WERI-Rb-1 (cell line): ENCODE measurements at places on chromosomes 5 and 9.
A peak's percentile ranks its signal among the peaks of the same experiment; 100 is the strongest.

- DNase-seq: no peak
These were observed 43.3 kb downstream of the VAV2 start for GRCh38 chr9:133948561-133949485.

GRCh38 chr5:159097784-159098602 is 1.7 kb downstream of the EBF1 start:
- no peak for DNase-seq

- no peak for DNase-seq
These were observed 25.2 kb downstream of the LNPEP start for GRCh38 chr5:96961053-96961452.

- DNase-seq: no peak
These were observed 6.2 kb downstream of the CCDC125 start for GRCh38 chr5:69326365-69326764.

GRCh38 chr9:38435521-38435920 is 11.3 kb upstream of the IGFBPL1 start:
- no peak for DNase-seq

DNA sequence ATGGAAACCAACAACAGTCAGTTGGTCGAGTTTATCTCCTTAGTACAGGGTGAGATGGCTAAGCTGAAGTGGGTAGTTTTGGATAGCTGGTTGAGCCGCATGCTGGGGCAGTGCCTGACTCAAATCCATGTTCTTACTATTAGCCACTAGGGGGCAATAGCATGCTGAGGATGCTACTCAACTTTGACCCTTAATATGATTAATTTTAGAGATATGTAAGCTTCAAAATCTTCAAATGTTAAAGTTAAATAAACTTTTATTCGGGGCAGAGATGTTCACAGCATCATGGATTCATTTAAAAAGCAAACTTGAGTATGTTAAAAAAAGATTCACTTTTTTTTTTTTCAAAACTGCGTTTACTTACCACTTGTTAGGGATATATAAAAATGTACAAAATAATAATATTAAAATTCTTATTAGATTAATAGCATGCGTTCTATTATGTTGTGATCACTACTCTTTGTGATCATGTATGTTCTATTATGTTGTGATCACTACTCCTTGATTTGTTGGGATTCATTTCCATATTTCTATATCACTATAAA is 57.0 kb downstream of the C9orf153 start:
- peak; percentile 15 for DNase-seq

- DNase-seq: no peak
These were observed 51.1 kb downstream of the CCNH start for GRCh38 chr5:87361536-87362213.

- no peak for DNase-seq
These were observed 77.6 kb upstream of the TMC1 start for GRCh38 chr9:72443855-72444254.

- DNase-seq: no peak
These were observed 836.8 kb upstream of the CDH9 start for GRCh38 chr5:27875148-27875547.

DNA sequence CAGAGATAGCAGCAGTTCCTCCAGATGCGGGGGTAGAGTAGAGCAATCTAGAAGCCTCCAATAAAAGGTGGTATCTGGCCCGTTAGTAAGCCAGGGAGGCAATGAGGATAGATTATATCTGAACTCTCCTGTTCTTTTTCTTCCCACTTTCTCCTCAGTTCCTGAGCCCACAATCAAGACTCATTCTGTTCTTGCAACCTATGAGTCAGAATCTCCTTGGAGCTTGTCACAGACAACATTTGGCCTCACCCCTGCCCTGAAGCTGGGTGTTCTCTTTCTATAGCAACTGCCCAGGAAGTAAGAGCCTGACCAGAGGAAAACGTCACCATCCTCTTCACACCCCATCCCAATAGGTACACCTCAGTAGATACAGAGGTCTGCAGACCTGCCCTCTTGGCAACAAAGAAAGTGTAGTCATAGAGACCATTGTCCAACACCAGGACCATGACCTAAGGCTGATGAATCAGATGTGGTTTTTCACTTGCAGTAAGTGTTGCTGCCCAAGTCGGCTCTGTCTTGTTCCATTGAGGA is 76.3 kb upstream of the PCA3 start:
- DNase-seq: no peak

GRCh38 chr9:18536554-18536953 is 62.6 kb downstream of the ADAMTSL1 start:
- DNase-seq: no peak

- DNase-seq: no peak
These were observed 18.2 kb downstream of the GFPT2 start for GRCh38 chr5:180334751-180335613.

- DNase-seq: no peak
These were observed 291.2 kb downstream of the ADAMTS6 start for GRCh38 chr5:65190328-65191053.

GRCh38 chr9:127116957-127117356 is 5.5 kb downstream of the ANGPTL2 start:
- no peak for DNase-seq

DNA sequence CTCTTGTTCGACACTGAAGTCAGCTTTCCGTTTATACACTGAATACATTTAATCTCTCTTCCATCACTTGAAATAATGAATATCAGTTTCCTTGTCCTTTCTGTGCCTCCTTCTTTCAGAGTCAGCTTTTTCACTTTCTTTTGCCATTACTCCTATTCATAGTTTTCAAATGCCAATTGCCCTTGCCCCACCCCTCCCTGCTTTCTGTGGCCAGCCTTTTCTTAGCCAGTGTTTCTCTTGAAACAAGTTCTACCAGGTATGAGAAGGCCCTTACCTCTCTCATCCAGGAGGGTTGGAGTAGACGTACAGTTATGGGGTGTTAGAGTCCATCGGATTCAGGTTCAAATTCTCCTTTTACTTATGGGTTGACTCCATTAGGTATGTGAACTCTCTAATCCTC is 574.7 kb upstream of the SEMA6A start:
- DNase-seq: no peak

- no peak for DNase-seq
These were observed 161.4 kb upstream of the ZNF462 start for GRCh38 chr9:106701611-106702010.

- DNase-seq: no peak
These were observed 200.0 kb downstream of the AUH start for GRCh38 chr9:91161465-91162300.

DNA sequence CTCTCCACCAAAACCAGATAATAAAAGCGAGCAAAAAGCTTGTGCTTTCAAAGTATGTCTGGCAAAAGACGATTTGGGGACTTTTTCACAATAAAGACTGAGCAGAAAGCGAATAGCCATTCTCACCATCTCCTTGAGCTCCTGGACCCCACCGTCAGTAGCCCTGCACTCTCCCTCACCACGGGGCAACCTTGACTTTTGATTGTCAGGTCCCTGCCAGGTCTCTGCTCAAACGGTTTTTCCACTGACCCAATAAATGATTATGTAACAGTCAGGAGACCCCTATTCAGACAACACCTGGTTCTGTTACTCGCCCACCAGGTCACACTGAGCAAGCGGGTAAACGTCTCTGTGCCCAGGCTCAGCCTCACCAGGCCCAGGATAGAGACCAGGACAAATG is 131.3 kb downstream of the MVB12B start:
- no peak for DNase-seq

- no peak for DNase-seq
These were observed 210.1 kb downstream of the GOLPH3 start for GRCh38 chr5:31964007-31964360.

DNA sequence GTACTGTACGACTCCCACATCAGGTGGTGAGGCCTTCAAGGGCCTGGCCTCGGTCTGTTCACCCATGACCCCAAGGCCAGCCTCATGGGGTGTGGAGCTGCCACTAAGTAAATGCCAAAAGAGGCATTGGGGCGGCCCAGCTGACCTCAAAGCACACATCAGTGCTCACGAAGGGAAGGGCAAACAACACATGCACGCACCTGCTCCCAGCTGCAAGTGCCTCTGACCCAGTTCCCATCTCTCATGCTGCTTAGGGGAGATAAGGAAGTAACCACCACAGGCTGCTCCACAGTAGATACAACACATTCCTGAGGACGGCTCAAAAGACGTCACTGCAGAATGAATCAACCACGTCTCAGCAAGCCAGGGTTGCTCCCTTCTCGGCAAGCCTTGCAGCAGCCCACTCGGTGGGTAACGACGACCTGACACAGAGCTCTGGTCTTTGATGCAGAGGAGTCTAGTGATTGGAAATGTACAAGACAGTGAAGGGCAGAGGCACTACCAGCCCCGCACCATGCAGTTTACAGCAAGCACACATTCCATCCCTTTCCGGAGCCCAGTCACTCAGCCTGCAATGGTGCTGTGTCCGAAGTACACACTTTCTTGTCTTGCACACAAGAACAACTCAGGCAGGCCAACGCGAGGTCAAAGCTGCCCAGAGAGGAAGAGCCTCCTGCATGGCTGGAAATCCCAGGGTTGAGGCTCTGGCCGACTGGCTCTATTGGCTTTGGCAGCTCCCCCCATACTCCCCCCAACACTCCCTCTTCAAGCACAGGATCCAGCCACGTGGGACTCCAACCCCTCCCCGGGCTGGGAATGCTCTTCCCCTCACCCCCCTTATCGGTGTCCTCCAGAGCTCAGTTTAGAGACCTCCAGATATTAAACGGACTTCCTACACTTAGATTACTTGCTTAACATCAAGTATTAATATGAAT is 31.8 kb downstream of the FABP6 start:
- no peak for DNase-seq

DNA sequence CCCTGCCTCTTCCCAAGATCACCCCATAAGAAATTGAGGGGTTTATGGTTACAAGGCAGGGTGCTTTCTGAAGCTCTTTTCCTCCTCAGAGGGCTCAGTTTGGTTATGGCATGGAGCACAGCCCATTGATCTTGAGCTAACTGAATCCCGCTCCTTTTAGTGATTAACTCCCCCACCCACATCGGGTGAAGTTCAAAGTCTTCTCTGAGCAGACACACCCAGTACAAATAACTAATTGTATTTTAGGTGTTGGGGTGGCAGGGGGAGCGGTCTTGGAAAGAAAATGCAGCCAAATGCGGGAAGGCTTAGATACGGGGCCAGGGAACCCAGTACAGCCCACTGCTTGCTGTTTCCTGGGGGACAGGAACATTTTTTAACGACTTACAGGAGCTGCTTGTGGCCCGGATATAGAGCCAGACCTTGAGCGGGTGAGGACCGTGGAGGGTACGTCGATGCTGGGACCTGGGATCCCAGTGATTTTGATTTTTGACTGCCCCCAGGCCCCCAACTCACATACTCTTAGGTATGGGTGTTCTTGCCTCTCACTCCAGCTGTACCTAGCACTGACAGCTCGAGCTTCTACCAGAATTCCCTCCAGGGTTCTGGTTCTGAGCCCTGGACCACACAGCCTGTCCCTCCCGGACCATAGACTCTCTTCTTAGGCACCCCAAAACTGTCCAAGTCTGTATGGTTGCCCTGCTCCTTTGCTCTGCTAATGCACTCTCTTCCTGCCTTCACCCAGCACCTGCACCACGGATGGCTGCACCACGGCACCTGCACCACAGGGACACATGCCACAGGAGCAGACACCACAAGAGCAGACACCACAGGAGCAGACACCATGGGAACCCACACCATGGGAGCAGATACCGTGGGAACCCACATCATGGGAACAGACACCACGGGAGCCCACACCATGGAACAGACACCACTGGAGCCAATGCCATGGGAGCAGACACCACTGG is 18.3 kb upstream of the RXRA start:
- DNase-seq: no peak

GRCh38 chr9:75950998-75951397 is 60.5 kb downstream of the PCSK5 start:
- no peak for DNase-seq

GRCh38 chr5:51433052-51433710 is 49.9 kb downstream of the ISL1 start:
- DNase-seq: no peak
